Endothelial cell of umbilical vein (primary cell): ENCODE measurements at places on chromosomes 7 and 10. TPM values are rescaled to one million over a fixed set of nuclear protein-coding genes. Genes with fewer than 3 reads are reported as not detected.

Gene ERV3-1
- 28.4 and 44.6 TPM in 2 replicates for total RNA-seq

Gene UTF1
- total RNA-seq = not detected in 2 replicates

Gene PIK3CG
- total RNA-seq = 4.9 and 6.2 TPM in 2 replicates

Gene TMEM130
- total RNA-seq = not detected in 2 replicates

Gene EPO
- total RNA-seq = not detected in 2 replicates
